Gastroesophageal sphincter (tissue), 4 donors: ENCODE measurements at places on chromosomes 6 and 20.

GRCh38 chr6:127893541-127893940, 7.3 kb downstream of the THEMIS start:
- no peaks in the 10 kb centered on the region for H3K4me1 ChIP-seq
- H3K36me3 ChIP-seq, result no peaks in the 10 kb centered on the region
- ATAC-seq, result no peak
- no peak overlapping the region for H3K27ac ChIP-seq
- H3K27me3 ChIP-seq, result no peaks in the 10 kb centered on the region
- no peak overlapping the region for H3K4me3 ChIP-seq

GRCh38 chr20:58980711-58981627, at the start of gene NELFCD:
NELFCD (plus strand) TSS chr20:58981256; CDS start chr20:58981310, 54 bp downstream.
- H3K36me3 ChIP-seq, result peaks cover under 1% of the 10 kb centered on the region
- peak; percentile 94 for ATAC-seq
- peaks cover 22% of the 10 kb centered on the region for H3K4me1 ChIP-seq
- H3K27me3 ChIP-seq, result no peaks in the 10 kb centered on the region

GRCh38 chr20:44093249-44093582, 93.8 kb downstream of the JPH2 start:
- no peaks in the 10 kb centered on the region for H3K27me3 ChIP-seq
- no peak overlapping the region for H3K27ac ChIP-seq
- H3K4me1 ChIP-seq, result no peaks in the 10 kb centered on the region
- H3K36me3 ChIP-seq, result no peaks in the 10 kb centered on the region

DNA sequence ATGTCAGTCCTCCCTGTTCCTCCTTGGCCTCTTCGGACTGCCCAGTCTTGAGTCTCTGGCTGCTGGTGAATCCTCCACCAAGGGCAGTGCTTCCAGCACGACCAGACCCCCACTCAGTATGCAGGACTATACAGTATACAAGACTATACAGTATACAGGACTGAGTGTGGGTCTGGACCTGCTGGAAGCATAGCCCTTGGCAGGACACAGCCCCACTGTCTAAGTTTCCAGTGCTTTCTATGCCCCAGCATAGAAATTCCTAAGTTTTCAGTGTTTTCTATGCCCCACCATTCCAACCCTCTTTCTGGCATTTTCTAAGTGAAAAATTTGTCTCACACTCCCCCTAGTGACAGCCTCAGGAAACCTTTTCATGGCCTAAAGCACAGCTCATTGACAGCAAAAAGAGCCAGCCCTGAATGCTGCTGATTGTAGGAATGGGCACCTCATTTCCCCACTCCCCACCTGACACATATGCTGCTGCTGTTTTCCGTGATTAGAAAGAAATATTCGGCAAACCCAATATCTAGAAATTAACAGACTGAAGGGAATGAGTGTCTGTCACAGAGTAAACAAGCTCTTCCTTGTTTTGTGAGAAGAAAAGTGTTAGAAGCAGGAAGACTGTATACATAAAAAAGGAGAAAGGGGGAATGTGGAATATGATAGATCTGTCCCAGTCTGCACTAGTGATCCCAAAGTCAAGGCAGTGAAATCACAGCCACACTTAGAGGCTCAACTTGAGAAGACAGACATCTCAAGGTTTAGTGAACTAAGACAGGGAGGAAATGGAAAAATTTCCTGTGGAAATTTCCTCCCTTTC, 206.9 kb downstream of the IBTK start:
- no peaks in the 10 kb centered on the region for H3K36me3 ChIP-seq
- no peak overlapping the region for H3K27ac ChIP-seq
- H3K4me3 ChIP-seq, result no peak overlapping the region

- H3K36me3 ChIP-seq, result no peaks in the 10 kb centered on the region
- no peaks in the 10 kb centered on the region for H3K27me3 ChIP-seq
- H3K4me1 ChIP-seq, result peaks cover 9% of the 10 kb centered on the region
- peak; percentile 42 for ATAC-seq
Measured at GRCh38 chr6:157143171-157143889, 180.0 kb downstream of the TMEM242 start.

DNA sequence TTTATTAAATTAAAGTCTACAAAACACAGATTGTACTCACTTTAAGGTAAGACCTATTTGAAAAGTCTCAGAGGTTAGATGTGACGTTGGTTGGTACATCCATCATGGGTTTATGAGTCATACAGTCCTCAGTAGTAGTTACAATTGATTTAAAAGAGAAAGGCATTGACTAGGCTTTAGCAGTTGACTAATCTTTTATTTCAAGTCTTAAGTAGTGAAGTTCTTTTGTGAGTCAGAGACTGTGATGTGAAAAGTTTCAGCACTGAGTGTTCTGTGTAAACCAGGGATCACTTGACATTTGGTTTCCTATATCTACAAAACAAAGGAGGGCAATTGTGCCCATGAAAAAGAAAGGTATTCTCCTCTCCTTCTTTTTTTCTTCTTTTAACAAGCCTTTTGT, 221.3 kb downstream of the GRIK2 start:
- H3K36me3 ChIP-seq, result no peaks in the 10 kb centered on the region
- H3K4me3 ChIP-seq, result no peak overlapping the region
- no peak overlapping the region for H3K27ac ChIP-seq
- H3K27me3 ChIP-seq, result no peaks in the 10 kb centered on the region

- no peaks in the 10 kb centered on the region for H3K4me1 ChIP-seq
- no peaks in the 10 kb centered on the region for H3K36me3 ChIP-seq
- no peak for ATAC-seq
- H3K27ac ChIP-seq, result no peak overlapping the region
Measured at GRCh38 chr6:156423075-156423474, 354.1 kb upstream of the ARID1B start.

- H3K36me3 ChIP-seq, result no peaks in the 10 kb centered on the region
- no peak overlapping the region for H3K27ac ChIP-seq
- ATAC-seq, result no peak
- H3K27me3 ChIP-seq, result no peaks in the 10 kb centered on the region
Measured at GRCh38 chr6:113846577-113846976, 10.6 kb upstream of the MARCKS start.

DNA sequence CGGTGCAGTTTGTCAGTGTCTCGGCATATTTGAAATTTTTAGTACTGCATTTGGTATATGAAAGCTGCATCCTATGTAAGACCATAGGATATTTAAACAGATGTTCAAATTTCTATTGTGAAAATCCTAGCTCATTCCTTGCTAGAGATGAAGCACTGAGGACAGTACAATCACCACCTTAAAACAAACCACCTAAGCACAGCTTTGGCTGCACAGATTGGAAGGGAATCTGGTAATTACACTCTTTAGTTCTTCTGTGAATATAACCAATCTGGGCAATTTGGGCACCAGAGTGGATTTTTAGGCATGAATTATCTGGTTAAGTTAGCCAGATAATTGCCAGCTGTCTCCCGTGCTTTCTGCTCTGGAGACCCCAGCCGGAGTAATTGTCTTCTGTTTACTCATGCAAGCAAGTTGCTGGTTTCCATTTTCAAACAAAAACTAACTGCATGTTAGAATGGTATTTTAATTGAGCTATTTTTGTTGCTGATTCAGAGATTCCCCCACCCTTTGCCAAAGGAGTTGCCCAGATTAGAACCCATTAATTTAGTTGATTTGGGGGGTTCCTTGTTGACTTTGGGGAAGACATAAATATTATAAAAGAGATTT, 36.9 kb downstream of the E2F3 start:
- H3K27me3 ChIP-seq, result no peaks in the 10 kb centered on the region
- no peaks in the 10 kb centered on the region for H3K4me1 ChIP-seq
- H3K4me3 ChIP-seq, result no peak overlapping the region
- no peak for ATAC-seq

DNA sequence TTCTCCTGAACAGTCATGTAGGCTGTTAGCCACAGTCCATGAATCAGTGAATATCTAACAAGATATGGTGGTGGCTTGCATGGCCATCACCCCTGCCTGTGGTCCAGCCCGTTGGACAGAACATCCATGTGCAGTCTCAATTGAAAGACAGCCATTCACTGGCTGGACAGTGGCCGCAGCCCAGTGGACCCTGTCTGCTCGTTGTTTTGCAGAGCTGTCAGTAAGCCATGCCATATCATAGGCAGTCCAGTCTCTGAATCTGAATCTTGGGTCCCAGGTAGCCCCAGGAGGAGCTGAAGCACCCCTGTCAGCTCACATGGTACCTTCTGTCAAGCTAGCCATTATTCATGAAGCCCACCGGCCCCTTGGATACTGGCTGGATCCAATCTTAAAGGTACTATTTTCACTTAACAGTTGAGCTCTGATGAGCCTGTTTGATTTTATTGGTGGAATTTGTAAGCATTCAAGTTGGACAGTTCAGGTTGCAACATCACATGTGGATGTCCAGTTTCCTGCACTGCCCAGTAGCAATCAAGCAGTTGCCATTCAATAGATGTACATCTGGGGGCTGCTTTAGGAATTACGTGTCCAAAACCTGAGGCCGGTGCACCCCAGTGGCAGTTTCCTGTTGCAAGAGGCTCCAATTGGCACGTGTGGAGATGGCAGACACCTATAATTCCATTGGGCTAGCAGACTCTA, 37.8 kb downstream of the SERPINB1 start:
- H3K27me3 ChIP-seq, result no peaks in the 10 kb centered on the region
- no peaks in the 10 kb centered on the region for H3K36me3 ChIP-seq
- ATAC-seq, result no peak
- H3K4me1 ChIP-seq, result no peaks in the 10 kb centered on the region
- H3K4me3 ChIP-seq, result no peak overlapping the region
- no peak overlapping the region for H3K27ac ChIP-seq

DNA sequence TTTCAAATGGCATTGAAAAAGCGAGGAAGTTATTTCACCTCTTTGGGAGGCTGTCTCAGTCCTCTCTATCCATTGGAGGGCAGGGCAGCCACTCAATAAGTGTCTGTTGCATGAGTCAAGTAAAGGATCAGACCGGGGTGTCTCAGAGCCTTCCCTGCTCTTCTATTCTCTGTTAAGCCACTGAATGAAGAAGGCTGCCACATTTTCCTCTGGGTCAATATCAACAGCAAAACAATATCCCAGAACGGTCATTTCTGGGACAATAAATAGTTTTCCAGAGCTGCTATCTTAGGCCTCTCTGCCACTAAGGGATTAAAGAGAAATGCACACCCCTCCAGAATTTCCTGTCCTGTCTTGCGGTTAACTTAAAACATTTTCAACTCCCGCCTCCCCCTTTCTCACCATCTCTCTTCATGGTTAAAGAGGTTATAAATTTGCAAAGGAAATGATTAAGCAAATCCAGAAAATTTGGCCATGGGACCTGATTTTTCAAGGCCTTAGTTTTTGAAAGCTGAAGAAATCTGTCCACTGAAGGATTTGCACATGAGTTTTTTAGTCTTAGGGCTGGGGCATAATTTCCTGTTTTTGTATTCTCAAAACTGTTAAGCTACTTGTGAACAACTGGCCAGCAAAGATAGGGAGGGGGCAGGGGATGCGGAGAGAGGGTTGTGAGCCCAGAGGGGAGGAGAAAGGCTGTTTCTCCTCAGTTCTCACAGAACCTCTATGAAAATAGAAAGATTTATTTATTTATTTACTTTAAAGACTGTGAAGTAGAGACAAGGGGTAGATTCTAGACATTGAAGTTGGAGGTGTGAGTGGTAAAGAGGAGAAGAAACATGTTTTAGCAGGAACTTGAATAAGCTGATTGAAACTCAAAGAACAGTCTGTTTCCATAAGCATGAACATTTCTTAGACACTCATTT, 135.7 kb downstream of the BCAS1 start:
- peak; percentile 48 for ATAC-seq
- no peaks in the 10 kb centered on the region for H3K36me3 ChIP-seq
- peak overlapping the region; percentile 40 for H3K27ac ChIP-seq

DNA sequence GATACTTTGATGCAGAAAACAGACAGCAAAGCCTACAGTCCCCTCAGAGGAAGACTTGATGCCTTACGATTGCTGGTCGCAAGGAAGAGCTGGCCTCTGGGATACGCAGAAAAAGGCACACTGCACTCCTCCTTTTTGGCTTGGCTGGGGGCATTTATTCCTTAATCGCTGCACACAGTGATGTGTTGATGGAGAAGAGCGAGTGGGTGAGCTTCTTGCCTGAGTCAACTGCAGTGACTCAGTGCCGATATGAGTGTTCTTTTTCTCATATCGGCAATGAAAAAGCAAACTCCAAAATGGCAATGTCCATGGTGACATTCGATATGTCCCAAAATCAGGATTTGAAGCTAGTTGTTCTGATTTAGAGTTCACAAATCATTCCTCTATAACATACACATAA, 794.8 kb downstream of the HACE1 start:
- no peaks in the 10 kb centered on the region for H3K27me3 ChIP-seq
- ATAC-seq, result no peak
- H3K36me3 ChIP-seq, result no peaks in the 10 kb centered on the region
- H3K4me1 ChIP-seq, result no peaks in the 10 kb centered on the region

DNA sequence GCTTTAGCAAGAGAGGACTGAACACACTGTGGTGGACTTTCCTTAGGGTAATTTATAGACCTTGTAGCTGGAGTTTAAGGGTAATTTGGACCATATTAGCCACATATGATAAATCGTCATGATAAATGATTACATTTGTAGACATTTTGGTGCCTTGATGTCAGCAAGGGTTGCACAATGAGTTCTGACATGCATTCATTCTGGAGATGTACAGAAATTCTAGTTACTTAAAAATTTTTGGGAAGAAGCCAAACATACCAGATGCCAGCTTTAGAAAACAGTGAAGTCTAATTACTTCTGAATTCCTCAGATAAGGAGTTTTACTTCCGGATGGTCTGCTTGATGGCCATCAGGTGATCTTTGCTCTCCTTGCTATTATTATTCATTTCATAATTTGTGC, 653.1 kb downstream of the TBC1D32 start:
- no peak overlapping the region for H3K27ac ChIP-seq
- no peak for ATAC-seq
- no peaks in the 10 kb centered on the region for H3K36me3 ChIP-seq
